ENCODE measurements at places on chromosomes 2 and 18.

GRCh38 chr2:133171393-133172004 is 396.8 kb downstream of the NCKAP5 start:
- DNase-seq, result no peak

DNA sequence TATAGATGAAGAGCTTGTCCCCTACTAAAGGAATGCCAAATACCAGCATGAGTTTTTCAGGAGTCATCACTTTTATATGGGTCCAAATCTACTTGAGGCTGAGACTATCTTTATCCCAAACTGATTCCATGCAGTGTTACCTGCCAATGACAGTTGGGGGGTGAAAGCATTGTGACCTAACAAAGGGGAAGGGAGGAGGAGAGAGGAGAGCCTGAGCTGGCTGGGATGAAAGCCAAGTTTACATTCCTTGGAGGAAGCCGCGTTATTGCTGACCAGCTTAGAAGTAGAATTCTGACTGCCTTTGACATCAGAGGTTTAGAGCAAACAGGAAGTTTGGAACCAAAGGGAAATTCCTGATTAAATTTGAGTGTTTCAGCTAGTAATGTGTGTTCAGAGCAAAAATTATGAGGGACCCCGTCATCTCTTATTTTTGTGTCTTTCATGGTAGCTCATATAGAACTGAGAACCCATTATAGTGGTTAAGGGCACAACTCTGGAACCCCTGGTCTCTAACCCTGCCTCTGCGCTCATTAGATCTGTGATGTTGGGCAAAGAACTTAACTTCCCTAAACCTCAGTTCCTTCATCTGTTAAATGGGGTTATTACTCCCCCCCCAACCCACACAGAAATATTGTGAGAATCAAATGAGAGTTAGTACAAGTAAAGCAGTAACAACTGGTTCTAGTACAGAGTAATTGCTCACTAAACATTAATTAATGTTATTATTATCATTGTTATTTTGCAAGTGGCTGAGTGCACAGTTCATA is 199.3 kb upstream of the EPAS1 start:
- DNase-seq, result no peak

GRCh38 chr2:136284226-136285119 is 166.5 kb upstream of the CXCR4 start:
- DNase-seq, result no peak

DNA sequence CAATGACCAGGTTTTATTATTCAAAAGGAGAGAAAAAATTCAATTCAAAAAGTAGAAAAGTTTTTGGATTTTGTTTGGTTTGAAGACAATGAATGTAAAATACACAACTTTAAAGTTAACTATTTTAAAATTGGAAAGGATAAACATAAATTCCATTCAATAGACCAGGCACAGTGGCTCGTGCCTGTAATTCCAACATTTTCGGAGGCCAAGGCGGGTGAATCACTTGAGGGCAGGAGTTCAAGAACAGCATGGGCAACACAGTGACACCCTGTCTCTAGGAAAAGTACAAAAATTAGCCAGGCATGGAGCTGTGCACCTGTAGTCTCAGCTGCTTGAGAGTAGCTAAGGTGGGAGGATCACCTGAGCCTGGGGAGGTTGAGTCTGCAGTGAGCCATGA is 54.7 kb downstream of the SCN9A start:
- DNase-seq, result no peak

GRCh38 chr2:121080013-121080772 is 204.8 kb downstream of the TFCP2L1 start:
- DNase-seq, result no peak

Data from aorta (tissue), 5 donors.